Articular chondrocyte of knee joint (primary cell): ENCODE measurements at places on chromosomes 3 and 15. TPM values are rescaled to one million over a fixed set of nuclear protein-coding genes. Genes with fewer than 3 reads are reported as not detected.

Gene LIPC
- 1.8 and 4.1 TPM in 2 replicates for total RNA-seq

Gene LCTL
- 1.7 and 1.8 TPM in 2 replicates for total RNA-seq

Gene SLC24A5
- total RNA-seq: not detected in 2 replicates

Gene STRA6
- total RNA-seq: 0.39 and 0.86 TPM in 2 replicates

Gene GNAT1
- not detected in 2 replicates for total RNA-seq

Gene TM4SF18
- 0.65 and 0.86 TPM in 2 replicates for total RNA-seq

Gene ADIPOQ
- total RNA-seq: under 0.01 TPM in 1 of 2 replicates, not detected in the other

Gene POLR2H
- 57.0 and 86.0 TPM in 2 replicates for total RNA-seq

Gene MORC1
- not detected in 2 replicates for total RNA-seq
